ENCODE measurements at places on chromosomes 11 and 22. TPM values are rescaled to one million over a fixed set of nuclear protein-coding genes. Genes with fewer than 3 reads are reported as not detected.

- DNase-seq = no peak
Observed at GRCh38 chr11:131987703-131988102, 617.3 kb downstream of the NTM start.

DNA sequence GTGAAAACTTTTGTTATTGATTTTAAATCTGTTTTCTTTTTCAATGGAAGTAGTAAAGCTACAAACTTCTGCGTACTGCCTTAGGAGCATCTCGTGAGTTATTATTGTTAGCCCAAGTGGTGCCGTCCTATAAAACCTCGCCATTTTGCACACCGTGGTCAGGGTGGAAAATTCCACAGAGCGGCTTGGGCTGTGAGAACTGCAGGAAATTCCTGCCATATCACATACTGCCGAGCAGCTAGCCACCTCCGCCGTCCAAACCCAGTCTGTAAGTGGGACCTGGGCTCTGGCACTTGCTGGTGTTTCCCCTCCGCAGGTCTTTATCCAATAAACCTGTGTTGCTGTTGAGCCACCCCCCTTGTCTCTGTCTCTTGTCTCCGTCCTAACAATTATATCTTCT lies 88.0 kb upstream of the POU2AF2 start:
- DNase-seq = no peak

- DNase-seq = no peak
Observed at GRCh38 chr11:96259134-96259830, 83.7 kb downstream of the MAML2 start.

- no peak for DNase-seq
Observed at GRCh38 chr11:94700622-94701021, 67.5 kb upstream of the AMOTL1 start.

DNA sequence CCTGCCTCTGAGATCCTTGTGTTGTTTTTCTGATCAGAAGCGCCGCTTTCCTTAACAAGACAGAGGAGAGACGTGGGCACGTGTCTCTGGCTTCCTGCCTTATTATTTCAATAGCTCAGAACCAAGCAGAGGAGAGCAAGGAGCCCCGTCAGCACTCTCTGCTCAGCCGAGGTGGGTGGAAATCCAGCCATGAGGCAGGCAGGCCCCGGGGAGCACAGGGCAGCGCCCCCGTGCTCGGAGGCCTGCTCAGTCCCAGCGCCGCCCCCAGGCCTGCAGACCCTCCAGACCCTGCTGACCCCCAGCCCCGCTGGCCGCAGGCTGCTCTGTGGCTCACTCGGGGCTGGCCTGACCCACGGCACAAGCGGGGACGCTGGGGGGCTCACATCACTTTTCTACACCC lies 162.8 kb downstream of the BRD1 start:
- no peak for DNase-seq

- DNase-seq = no peak
Observed at GRCh38 chr11:73175551-73176144, 33.5 kb upstream of the FCHSD2 start.

- peak; percentile 60 for DNase-seq
Observed at GRCh38 chr11:36273110-36273509, 16.1 kb downstream of the COMMD9 start.

GRCh38 chr11:35223991-35224390 lies 85.0 kb downstream of the CD44 start:
- no peak for DNase-seq

DNA sequence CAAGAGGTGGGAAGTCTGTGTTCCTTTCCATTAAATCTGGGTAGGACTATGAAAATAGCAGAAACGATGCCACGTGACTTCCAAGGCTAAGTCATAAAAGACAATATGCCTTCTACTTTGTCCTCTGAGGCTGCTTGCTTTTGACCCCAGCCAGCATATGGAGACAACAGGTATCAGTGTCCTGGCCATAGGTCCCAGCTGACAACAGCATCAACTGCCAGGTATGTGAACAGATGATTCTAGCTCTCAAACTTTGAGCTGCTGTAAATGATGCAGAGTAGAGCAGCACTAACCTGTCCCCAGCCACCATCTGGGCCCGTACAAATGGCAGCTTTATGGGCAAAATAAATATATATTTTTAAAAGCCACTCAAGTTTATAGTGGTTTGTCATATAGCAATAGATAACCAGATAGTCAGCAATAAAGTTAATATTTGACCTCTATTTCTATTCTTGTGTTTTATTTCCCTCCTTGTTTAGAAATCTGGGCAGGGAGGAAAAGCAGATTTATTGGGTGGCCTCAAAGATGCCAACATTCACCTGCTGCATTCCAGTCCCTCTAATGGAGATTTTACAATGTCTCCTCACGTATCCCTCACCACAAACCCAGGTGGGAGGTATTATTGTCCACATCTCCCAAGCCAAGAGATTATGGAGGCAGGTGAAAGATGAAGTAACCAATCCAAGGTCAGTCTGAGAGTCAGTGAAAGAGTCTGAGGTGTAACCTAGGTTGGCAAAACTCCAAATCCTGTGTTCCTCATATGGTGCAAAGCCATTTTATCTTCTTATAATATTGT lies 209.6 kb upstream of the LARGE1 start:
- DNase-seq = no peak

DNA sequence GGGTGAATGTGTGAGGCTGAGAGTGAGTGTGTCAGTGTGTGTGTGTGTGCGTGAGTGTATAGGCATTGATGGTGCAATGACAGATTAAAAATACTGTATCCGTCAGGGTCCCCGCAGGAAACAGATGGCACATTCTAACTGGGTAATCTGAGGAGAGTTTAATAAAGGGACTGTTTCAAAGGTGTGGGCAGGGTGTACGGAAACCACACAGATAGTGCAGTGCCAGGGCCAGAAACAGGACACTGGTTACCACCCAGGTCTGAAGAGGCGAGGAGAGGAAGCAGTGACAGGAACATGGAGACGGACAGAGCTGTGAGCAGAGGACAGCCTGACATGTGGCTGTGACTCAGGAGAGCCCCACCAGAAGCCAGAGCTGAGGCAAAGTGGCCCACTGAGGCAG lies 16.5 kb downstream of the P2RX3 start:
- no peak for DNase-seq

- no peak for DNase-seq
Observed at GRCh38 chr11:1826552-1827094, 8.2 kb upstream of the SYT8 start.

DNA sequence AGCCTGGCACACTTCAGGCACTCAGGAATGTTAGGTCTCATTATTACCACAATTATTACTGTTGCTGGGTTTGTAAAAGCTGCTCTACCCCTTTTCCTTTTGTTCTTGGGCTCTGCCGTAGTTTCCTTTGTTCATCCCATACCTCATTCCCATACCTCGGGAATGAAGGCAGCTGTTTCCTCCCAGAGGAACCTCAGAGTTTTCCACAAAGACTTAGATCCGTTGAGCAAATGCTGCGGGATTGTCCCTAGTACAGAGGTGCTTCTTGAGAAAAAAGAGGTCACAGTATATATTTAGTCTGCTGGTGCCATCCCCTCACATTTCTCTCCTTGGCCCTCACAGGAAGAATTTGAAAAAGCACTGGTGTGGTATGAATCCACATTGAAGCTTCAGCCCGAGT lies 134.7 kb downstream of the TTC17 start:
- no peak for DNase-seq

- no peak for DNase-seq
Observed at GRCh38 chr11:59865031-59865430, 1.3 kb downstream of the TCN1 start.

DNA sequence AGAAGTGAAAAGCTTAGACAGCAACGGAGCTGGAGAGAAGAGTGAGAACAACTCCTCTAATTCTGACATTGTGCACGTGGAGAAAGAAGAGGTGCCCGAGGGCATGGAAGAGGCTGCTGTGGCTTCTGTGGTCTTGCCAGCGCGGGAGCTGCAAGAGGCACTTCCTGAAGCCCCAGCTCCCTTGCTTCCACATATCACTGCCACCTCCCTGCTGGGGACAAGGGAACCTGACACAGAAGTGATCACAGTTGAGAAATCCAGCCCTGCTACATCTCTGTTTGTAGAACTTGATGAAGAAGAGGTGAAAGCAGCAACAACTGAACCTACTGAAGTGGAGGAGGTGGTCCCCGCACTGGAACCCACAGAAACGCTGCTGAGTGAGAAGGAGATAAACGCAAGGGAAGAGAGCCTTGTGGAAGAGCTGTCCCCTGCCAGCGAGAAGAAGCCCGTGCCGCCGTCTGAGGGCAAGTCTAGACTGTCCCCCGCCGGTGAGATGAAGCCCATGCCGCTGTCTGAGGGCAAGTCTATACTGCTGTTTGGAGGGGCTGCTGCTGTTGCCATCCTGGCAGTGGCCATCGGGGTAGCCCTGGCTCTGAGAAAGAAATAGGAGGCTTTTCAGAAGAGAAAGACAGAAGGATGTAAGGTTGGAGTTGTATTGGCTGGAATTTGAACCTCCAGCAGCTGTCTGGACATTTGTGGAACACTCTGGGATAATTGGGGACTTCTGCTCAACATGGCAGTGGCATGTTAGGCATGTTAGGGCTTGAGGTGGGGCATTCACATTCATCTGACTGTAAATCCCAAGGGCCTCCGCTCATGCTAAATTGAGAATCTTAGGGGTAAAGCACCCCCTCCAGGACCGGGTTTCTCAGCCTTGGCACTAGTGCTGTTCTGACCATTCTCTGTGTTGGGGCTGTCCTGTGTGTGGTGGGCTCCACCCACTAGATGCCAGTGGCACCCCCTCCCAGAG lies 47.1 kb downstream of the BID start:
- DNase-seq = no peak

- DNase-seq = no peak
Observed at GRCh38 chr11:34027516-34028408, 23.8 kb upstream of the CAPRIN1 start.

GRCh38 chr11:11786234-11786633 lies 55.5 kb upstream of the USP47 start:
- no peak for DNase-seq

- peak; percentile 68 for DNase-seq
Observed at GRCh38 chr22:46336119-46337078, 885 bp downstream of the TRMU start.

DNA sequence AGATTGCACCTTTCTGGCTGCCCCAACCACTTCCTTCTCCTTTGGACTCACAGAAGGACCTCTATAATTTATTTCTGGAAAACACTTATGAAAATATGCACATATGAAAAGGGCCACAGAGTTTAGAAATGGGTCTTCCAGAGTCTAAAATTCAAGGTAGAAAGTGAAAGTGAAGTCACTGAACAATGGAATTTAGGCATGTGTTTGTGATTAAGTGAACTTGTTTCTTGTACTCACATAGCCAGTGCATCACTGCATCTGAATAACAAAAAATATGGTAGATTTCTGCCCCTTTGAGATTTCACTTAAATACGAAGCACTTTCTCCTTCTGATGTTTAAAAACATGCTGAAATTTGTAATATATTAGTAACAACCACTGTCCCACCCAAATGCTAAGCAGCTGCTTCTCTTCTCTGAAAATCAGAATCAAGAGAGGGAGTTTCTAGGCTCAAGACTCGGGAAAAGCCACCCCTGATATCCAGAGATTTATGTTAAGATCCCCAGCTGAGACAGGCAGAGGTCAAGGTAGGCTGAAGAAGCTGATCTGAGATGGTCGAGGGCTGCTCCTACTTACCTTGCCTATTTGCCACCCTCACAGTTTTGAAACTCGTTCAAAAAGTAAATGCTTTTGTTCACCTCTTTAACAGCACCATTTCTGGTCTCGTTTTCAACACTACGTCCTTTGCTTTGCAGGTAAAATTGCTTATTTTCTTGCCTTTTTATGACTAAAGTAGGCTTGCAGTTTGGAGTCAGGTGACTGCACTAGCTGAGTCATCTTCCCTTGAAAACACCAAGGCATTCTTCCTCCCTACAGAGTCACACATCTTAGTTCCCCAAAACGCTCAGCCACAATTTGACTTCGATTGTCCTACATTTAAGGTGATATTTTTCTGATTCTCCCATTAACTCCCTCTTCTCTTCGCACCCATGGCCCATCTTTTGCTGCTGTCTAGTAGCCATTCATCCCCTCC lies at the start of gene XKR3:
Gene XKR3 (minus strand): TSS at position 696 of the 972 bp plus-strand sequence. CDS start 17,338 bp downstream, outside the sequence.
- DNase-seq = no peak

- DNase-seq = no peak
Observed at GRCh38 chr11:31957674-31958073, 133.2 kb upstream of the RCN1 start.

DNA sequence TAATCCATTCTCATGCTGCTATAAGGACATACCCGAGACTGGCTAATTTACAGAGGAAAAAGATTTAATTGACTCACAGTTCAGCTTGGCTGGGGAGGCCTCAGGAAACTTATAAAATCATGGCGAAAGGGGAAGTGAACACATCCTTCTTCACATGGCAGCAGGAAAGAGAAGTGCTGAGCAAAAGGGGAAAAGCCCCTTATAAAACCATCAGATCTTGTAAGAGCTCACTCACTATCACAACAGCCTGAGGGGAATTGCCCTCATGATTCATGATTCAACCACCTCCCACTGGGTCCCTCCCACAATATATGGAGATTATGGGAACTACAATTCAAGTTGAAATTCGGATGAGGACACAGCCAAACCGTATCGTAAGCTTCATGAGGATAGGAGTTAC lies 3.8 kb upstream of the CYB5R2 start:
- DNase-seq = no peak

GRCh38 chr22:42173183-42173926 lies 42.7 kb upstream of the CYP2D6 start:
- DNase-seq = no peak

- DNase-seq = no peak
Observed at GRCh38 chr11:64643920-64644646, 53.1 kb downstream of the SLC22A12 start.

- no peak for DNase-seq
Observed at GRCh38 chr11:19323502-19323901, 82.8 kb upstream of the E2F8 start.

DNA sequence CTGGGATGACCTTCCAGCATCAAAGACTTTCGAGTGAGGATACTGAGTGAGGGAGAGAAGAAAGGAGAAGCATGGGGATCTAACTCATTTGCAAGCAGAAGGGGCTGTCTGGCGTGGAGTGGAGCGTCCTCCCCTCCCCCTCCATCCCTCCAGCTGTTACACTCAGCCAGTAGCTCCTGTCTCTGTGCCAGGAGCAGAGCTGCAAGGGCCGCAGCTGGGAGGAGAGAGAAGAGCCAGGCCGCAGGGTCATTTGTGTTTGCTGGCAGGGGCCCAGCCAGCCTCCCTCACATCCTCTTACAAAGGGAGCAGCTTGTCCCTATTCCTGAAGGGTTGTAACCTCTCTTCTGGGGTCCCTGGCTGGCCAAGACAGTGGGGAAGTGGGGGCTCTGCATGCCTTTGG lies 57.9 kb downstream of the NECTIN1 start:
- peak; percentile 82 for DNase-seq

GRCh38 chr11:46391578-46392420 lies at the start of gene CHRM4:
Gene CHRM4 (minus strand): TSS chr11:46391776. CDS start chr11:46386557, 5,219 bp downstream.
- peak; percentile 51 for DNase-seq

APOA4 gene
- not detected for total RNA-seq

DMC1 gene
- total RNA-seq = 0.89 TPM

C22orf15 gene
- total RNA-seq = not detected

DEFB131B gene
- total RNA-seq = not detected

KIAA0930 gene
- total RNA-seq = 241 TPM

ADM2 gene
- total RNA-seq = not detected

CYB561A3 gene
- total RNA-seq = 14.4 TPM

NAALADL1 gene
- 1.4 TPM for total RNA-seq

CRYBB3 gene
- total RNA-seq = 1.5 TPM

EMID1 gene
- total RNA-seq = 25.3 TPM

PIH1D2 gene
- 2.7 TPM for total RNA-seq
